ENCODE measurements at places on chromosomes 13 and 19.

- DNase-seq, result no peak
Observed at GRCh38 chr13:108943842-108944241, 314.4 kb downstream of the MYO16 start.

DNA sequence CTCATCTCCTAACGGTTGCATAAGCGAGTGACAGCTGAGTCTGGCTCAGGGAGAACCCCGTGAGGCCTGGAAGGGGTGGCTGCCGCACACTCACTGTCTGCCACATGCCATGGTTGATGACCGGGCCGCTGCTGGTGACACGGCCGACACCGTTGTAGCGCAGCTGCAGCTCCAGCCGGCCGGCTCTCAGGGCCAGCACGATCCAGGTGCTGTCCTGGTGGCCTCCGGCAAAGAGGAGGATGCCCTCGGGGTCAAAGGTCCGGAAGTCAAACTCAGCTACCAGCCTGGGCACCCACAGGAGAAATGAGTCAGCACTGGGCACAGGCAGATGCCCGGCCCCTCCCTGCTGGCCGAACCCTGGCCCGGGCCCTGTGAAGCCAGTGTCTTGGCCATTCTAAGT lies 31.7 kb downstream of the GAS6 start:
- DNase-seq, result no peak

DNA sequence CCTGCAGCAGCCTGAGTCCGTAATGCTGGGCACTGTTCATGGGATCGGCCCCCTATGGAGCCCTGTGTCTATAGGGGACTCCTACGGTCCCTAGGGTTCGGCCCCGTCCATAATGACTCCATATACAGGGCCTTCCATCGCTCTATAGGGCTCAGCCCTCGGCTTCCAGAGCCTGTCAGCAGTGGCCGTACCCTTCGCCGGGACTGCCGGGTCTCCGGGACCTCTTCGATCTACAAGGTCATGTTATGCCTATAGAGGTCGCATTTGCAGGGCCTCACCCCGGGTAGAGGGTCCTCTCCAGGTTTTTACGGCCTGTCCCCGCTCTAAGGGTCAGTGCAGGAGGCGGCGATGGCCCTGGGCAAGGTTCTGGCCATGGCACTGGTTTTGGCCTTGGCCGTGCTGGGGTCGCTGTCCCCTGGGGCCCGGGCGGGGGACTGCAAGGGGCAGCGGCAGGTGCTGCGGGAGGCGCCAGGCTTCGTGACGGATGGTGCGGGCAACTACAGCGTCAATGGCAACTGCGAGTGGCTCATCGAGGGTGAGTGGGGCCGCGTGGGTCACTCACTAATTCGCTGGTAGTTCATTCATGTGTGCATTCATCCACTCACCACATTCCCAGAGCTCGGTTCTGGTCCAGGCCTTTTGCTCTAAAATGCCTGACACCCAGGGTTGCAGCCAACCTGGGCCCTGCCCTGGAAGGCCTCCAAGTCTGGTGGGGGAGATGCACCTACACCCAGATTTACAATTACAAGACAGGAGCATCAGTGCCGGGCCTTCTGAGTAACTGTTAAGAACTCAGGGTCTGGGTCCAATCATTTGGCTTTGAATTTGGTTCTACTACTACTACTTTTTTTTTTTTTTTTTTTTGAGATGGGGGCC lies 699 bp downstream of the MEGF8 start:
- no peak for DNase-seq

DNA sequence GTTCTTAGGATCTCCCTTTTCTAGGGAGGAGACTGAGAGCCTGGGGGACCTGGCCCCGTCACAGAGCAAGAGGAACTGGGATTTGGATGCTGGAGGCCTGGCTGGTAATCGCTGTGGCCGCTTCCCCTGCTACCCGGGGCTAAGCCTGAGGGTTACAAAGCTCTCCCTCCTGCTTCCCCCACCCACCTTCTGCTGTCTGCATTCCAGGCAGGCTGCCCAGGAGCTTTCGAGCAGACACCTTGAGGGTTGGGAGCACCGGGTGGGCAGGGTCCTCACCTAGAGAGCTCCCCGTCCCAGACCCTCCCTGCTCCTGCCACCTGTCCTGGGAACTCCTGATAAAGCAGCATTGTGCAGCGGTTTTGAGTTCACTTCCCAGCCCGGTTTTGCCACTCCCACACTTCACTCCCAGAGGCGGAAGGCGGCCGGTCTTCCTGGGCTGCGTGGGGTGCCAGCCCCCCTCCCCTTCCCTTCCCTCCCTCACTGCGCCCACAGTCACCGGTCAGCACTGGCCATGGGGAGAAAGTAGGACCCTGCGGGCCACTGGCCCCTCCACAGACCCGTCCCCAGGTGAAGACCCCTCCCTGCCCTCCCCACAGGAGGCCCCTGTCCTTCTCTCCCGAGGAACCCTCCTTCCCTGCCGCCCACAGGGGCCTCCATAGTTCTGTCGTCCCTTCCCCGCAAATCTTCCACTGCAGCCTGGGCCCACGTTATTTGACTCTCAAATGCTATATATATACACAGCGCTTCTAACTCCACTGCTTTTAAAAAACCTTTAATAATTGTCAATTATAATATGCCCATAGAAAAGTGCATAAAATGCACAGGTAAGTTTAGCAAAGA lies 8.1 kb downstream of the PAK4 start:
- DNase-seq, result no peak

DNA sequence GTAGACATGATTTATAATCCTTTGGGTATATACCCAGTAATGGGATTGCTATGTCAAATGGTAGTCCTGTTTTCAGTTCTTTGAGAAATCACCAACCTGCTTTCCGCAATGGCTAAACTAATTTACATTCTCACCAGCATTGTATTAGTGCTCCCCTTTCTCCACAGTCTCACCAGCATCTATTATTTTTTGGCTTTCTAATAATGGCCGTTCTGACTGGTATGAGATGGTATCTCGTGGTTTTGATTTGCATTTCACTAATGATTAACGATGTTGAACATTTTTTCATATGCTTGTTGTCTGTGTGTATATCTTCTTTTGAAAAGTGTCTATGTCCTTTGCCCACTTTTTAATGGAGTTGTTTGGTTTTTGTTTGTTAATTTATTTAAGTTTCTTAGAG lies 165.1 kb downstream of the PDS5B start:
- DNase-seq, result no peak

GRCh38 chr19:30063650-30064347 lies 121.8 kb downstream of the URI1 start:
- no peak for DNase-seq

DNA sequence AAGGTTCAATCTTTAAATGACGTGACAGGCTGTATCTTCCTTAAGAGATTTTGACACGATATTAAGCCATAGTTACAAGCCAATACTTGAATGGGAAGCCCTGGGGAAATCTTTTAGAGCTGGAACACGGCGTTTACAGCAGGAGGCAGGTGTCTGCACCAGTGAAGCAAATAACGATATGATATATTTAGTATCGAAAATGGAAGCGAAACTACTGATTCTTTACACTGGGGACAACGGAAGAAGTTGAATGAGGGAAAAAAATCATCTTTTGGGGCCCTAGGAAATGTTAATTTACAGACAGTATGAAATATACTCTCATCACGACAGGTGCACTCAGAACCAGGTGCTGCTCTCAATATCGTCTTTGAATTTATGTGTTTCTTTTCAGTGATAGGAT lies 793.9 kb upstream of the PCDH20 start:
- DNase-seq, result no peak

DNA sequence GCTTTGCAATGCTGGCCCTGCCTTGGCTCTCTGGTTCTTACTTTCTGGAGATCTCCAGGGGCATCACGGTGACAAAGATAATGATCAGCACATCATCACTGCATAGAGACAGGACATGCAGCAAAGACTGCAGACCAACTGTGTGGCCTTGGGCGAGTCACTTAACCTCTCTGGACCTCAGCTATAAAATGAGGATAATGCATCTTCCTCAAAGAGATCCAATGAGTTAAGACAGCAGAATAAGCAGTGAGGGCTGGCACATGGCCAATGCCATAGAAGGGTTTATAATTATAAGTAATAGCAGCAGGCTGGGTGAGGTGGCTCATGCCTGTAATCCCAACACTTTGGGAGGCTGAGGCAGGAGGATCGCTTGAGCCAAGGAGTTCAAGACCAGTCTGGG lies 2.4 kb downstream of the MAG start:
- DNase-seq, result no peak

DNA sequence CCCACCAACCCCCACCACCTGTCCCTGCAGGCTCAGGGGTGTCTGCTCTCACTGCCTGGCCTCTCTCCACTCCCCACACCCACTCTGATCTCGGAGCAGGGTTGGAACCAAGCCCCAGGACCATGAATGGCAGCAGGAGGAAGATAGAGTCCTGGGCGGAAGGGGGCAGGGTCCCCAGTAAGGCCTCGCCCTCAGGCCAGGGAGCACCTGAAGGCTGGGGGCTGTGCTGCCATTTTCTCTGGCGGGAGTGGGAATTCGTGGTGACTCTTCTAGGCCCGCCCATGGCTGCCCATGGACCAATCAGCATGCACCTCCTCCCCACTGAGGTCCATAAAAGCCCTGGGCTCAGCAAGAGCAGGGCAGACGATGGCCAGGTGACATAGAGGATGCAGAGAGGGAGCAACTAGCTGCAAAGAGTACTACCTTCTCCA lies 25.0 kb downstream of the KBTBD6 start:
- no peak for DNase-seq

- DNase-seq, result no peak
Observed at GRCh38 chr19:49749771-49750170, 13.3 kb downstream of the TSKS start.

GRCh38 chr13:72121466-72121865 lies 254.5 kb upstream of the DACH1 start:
- DNase-seq, result no peak

DNA sequence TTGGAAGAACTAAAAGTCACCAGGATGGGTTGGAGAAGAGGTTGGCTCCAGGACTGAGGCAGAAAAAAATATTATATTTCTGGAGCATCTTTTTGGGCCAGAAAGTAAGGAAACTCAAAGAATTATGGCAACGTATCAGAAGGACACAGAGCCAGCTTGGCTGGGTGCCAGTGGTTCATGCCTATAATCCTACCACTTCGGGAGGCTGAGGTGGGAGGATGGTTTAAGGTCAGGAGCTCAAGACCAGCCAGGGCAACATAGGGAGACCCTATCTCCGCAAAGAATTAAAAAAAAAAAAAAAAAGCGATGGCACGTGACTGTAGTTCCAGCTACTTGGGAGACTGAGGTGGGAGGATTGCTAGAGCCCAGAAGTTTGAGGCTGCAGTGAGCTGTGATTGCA lies 108.1 kb downstream of the GADD45B start:
- DNase-seq, result no peak

GRCh38 chr13:33590936-33591335 lies 227.0 kb upstream of the RFC3 start:
- DNase-seq, result no peak

- no peak for DNase-seq
Observed at GRCh38 chr13:47829690-47830089, 171.4 kb downstream of the SUCLA2 start.

GRCh38 chr13:40969169-40969901 lies 49.8 kb downstream of the ELF1 start:
- DNase-seq, result no peak

DNA sequence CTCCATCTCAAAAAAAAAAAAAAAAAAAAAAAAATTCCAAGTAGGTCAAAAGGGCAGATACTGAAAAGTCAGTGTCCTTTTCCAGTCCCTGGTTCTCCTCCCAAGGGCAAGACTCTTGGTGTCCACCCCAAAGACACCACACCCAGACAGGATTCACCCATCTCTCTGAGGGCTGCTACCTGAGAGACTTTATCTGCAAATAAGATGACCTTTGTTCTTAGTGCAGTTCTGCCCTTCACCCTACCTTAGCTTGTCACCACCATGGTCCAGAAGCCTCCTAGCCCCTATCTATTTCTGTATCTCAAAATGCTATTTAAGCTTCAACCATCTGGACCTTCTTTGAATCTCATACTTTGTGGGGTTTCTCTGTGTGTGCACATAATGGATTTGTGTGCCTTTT lies 4.2 kb upstream of the FBXO27 start:
- no peak for DNase-seq

- DNase-seq, result no peak
Observed at GRCh38 chr19:3470500-3471128, 9.7 kb downstream of the SMIM24 start.

DNA sequence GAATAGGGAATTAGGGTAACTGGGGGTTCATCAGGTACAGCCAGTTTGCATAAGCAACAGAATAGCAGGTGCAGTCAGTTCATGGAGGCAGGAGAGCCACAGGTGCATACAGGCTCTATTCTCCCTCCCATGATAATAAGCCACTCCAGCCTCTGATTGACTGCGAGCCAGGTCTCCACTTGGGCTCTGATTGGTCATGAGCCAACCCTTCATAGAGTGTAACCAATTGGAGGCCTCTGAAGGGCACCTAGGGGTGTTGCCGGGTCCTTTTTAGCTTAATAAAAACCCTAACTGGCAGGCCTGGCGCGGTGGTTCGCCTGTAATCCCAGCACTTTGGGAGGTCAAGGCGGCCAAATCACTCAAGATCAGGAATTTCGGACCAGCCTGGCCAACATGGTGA lies 8.7 kb upstream of the CKM start:
- no peak for DNase-seq

GRCh38 chr13:26677156-26677555 lies 83.4 kb downstream of the GPR12 start:
- no peak for DNase-seq

DNA sequence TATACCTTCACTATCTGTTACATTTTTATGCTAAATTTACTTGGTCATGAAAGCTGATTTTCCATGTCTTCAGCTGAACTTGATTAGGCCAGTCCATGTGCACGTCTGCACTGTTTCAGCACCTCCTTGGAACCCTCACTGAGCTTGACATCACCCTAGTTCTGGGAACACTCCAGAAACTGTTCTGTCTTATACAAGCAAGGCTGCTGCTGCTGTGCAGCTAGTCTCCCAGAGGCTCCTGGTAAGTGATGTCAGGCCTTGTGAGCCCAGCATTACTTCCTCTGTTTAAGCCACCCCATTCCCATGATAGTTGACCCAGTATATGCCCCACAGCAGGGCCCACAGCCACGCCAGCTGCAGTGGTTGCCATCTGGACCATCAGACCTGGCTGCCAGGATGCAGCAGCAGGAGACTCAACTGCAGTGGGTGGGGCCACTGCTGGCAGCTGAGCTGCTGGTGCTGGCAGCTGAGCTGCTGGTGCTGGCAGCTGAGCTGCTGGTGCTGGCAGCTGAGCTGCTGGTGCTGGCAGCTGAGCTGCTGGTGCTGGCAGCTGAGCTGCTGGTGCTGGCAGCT lies 90.5 kb upstream of the AKAP11 start:
- no peak for DNase-seq

DNA sequence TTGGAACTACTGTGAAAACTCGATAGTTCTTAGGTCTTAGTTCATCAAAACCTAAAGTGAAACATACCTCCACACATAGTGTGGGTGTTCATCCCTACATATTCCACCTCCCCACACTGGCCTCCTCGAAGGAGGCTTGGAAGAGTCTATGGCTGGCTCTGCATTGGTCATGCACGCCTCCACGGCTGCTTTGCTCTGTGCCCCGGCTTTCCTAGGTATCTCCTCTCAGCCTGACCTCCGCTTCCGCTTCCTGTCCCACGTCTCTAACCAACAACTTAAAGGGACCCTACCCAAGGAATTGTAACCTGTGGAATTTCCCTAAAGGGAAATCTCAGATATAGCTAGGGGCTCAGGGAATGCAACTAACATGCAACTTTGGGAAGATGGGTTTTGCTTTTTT lies 79.7 kb upstream of the MBNL2 start:
- no peak for DNase-seq

Data from cerebellar nuclear complex (tissue), 1 donor.